Stimulated activated CD4-positive, alpha-beta T cell treated with anti-CD3 and anti-CD28 coated beads, Interleukin-1b, Interleukin-23, amount 100 ng/mL, for 24 hours (primary cell): ENCODE measurements at places on chromosomes 2 and 18.

DNA sequence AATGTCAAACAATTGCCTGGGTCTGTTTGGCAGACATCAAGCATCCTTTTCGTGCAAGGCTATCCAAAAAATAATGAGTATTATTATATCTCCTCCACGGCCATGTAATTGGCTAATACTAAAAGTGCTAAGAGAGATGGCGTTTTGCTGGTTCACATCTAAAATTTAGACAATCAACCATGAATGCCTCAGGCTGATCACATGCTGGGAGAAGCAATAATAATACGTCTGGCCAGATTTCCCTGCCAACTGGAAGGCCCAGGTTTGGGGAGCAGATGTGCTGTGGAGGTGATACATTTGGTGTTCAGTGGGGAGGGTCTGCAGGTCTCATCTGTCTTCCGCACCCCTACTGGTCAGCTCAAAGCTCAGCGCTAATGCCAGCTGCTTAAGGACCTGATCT lies 60.3 kb upstream of the CREB1 start:
- no peak for DNase-seq

DNA sequence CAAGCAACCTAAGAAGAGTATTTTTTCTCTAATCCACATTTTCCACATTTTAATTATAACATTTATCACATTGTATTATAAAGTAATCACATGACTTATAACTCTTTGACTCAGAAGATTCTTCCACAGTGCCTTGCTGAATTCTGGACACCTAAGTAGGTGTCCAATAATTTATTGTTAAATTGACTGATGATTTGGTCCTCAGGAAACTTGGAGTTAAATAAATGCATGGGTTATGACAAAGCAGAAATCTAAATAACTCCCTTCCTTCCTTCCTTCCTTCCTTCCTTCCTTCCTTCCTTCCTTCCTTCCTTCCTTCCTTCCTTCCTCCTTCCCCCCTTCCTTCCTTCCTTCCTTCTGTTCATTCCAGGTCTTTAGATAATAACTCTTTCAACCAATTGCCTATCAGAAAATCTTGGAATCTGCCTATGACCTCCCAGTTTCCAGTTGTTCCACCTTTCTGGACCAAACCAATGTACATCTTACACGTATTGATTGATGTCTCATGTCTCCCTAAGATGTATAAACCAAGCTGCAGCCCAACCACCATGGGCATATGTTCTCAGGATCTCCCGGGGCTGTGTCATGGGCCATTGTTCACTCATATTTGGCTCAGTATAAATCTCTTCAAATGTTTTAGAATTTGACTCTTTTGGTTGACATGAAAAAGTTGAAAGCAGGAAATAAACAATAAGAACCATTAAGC lies 10.4 kb upstream of the KDSR start:
- DNase-seq = no peak

GRCh38 chr2:68709421-68709911 lies 25.1 kb upstream of the ARHGAP25 start:
- DNase-seq = no peak

DNA sequence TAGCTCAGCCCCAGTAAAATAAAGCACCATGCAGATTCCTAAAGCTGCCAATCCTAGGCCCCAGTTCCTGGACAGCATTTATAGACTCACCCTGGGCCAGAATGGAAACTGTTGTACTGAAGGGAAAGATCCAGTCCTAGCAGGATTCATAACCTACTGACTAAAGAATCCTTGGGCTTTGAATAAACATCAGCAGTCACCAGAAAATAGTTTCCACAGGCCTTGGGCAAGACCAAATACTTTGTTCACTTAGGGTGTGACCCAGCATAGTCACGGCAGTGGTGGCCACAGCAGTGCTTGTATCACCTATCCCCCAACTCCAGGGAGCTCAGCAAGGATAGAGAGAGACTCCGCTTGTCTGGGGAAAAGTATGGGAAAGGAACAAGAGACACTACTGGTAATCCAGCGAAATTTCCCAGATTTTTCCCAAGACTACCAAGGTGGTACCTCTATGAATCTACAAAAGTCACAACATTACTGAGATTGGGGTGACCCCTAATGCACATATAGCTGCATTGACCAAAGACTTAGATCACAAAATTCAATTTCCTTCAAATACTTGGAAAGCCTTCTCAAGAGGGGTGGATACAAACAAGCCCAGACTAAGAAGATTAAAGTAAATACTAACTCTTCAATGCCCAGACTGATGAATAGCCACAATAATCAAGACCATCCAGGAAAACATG lies 748.1 kb upstream of the LRATD1 start:
- DNase-seq = no peak

- no peak for DNase-seq
Measured at GRCh38 chr18:32576296-32576916, 105.7 kb upstream of the GAREM1 start.

- DNase-seq = no peak
Measured at GRCh38 chr2:19369341-19369955, 11.0 kb upstream of the OSR1 start.

DNA sequence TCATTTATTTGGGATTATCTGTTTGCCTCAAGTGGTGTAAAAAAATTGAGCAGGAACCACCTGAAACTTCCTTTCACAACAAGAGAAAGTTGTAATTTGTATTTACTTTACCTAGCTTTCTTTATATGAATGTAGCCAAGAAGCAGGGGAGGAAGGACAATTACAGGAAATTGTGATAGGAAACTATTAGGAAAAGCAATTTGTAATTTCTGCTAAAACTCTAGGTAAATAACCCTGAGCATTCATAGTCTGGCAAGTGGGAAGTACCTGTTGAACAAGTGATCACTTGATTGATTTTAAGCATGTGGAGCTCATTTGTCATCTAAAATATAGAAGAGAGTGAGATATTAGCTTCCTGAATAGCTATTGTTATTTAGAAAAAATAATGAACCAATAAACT lies 5.0 kb downstream of the TFPI start:
- DNase-seq = no peak

GRCh38 chr18:57831597-57832377 lies 28.7 kb upstream of the ATP8B1 start:
- DNase-seq = no peak

GRCh38 chr2:101904916-101905315 lies 86.8 kb upstream of the IL1R2 start:
- no peak for DNase-seq

- no peak for DNase-seq
Measured at GRCh38 chr2:214904634-214905033, 95.2 kb upstream of the BARD1 start.

GRCh38 chr2:129443235-129443864 lies 536.1 kb upstream of the RAB6C start:
- no peak for DNase-seq

GRCh38 chr2:53964257-53964952 lies 6.4 kb downstream of the PSME4 start:
- no peak for DNase-seq

DNA sequence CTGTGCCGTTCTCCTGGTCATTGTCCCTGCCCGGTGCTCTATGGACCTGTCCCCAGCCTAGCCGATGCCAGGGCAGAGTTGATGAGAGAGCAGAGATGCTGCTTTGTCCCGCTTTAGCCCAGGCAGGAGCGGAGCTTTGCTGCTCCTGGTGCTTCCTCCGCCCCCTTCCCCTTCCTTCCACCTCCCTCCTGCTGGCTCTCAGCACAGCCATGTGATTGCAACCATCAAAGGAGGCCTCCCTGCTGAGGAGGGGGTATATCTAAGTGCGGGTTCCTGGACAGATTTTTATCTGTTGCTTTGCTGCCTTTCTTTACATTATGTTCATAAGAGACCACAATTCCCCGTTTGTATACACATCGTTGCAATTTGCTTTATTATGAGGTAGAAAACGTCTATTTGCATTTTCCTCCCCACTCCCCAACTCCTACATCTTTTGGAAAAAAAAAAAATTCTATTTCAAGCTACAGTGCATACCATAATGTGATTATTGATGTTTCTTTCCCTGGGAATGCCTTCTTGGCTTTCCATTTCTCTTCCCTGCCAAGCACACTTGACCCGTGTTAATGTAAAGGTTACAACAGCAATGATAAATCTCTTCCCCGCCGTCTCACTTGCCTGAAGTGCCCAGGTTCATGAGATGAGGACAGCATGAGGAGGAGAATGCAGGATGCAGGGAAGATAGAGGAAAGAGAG lies 25.4 kb downstream of the ALPK2 start:
- DNase-seq = no peak

DNA sequence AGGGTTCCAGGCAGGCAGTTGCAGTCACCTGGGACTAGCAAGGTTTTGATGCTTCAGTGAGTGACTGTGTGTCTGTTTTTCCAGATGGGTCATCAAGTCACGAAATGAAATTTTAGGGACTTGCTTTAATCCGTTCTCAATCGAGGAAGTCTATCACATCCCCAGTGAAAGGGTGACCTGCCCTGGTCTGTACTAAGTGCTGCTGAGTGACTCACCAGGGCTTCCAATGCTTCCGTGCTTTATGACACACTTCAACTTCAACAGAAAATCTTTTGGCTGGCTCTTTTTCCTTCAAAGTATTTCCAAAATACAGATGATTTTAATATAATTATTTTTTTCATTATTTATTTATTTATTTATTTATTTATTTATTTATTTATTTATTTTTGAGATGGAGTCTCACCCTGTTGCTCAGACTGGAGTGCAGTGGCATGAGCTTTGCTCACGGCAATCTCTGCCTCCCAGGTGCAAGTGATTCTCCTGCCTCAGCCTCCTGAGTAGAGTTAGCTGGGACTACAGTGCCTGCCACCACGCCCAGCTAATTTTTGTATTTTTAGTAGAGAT lies 18.4 kb downstream of the TFCP2L1 start:
- no peak for DNase-seq

GRCh38 chr2:69242651-69243051 lies 144.4 kb downstream of the GFPT1 start:
- DNase-seq = no peak
